ENCODE measurements at places on chromosomes 2 and 18. TPM values are rescaled to one million over a fixed set of nuclear protein-coding genes. Genes with fewer than 3 reads are reported as not detected.

CGREF1 gene
- total RNA-seq, result 2.5 TPM

IMPA2 gene
- 24.9 TPM for total RNA-seq

C1QL2 gene
- total RNA-seq, result not detected

SP140 gene
- total RNA-seq, result 3.6 TPM

RNU2-63P gene
- total RNA-seq, result not detected

Measured in kidney epithelial cell (primary cell).